Osteoblast (primary cell): ENCODE measurements at places on chromosomes 7 and 10. TPM values are rescaled to one million over a fixed set of nuclear protein-coding genes. Genes with fewer than 3 reads are reported as not detected.

The SCIN gene
- 4.7 TPM in 2 replicates for total RNA-seq

DNA sequence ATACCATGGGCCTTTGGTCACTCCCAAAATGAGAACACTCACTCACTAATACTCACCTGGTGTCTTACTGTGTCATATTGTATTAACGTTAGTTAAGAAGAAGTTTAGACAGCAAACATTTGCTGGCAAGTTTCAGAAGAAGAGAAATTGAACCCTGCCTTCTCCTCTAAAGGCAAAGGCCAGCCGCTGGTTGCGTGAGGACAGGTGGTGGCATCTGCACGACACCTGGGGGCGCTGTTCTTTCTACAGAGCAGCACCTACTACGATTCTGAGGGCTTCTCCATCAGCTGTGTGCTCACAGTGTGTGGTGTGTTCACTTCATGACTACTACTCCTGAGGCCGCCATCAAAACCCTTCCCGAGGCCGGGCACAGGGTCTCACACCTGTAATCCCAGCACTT, 17.9 kb upstream of the CLEC2L start:
- peak; percentile 36 for DNase-seq

DNA sequence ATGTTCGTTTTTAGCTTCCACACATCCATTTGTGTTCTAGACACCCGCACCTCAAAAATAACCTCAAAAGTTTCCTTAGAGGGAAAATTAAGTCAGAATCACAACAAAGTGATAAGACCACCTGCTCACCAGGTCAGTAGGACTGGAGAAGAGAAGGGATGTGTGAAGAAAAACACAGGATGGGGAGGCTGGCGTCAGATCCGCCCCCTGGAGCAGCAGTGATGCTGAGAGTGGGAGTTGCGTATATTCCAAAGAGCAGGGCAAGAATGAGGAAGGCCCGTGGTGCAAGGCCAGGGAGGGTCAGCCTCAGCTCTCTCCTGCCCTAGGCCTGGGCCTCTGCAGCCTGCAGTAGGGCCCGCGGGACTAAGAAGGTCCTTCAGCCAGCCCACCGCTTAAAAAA, 28.7 kb downstream of the CRTAC1 start:
- no peak for DNase-seq

The LRRC61 gene
- 1.8 and 4.0 TPM in 2 replicates for total RNA-seq

DNA sequence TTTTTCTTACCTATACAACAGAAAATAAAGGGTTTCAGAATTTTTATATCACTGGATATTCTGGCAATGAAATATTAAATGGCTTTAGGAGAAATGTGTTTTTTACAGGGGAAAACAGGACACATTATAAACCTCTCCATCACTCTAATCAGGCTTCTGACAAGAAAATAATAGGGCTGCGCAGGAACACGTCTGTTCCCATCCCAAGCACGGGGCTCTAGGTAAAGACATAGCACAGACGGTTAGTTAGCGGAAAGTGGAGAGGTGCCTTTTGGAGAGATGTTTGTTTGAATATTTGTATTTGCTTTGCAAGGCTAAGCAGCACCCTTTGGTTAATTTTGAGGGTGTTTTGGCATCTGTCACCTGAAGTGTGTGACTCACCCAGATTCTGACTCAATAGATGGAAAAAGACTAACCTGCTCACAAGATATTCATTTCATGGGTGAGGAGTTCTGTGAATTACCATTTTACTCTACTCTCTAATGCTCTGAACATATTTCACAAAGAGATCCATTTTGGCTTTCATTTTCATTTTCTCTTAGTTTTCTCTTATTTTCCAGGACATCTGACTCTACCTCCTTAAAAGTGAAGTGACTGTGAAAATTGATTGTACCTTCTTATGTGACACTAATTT, 174.5 kb upstream of the AKR1E2 start:
- no peak for DNase-seq

GRCh38 chr7:127930341-127931328, 100.6 kb downstream of the LRRC4 start:
- DNase-seq, result no peak

GRCh38 chr10:12834116-12834665, 167.3 kb downstream of the CCDC3 start:
- DNase-seq, result no peak

The ANKRD22 gene
- total RNA-seq, result under 0.01 TPM in 2 replicates

The CBLL1 gene
- 25.7 and 32.7 TPM in 2 replicates for total RNA-seq

DNA sequence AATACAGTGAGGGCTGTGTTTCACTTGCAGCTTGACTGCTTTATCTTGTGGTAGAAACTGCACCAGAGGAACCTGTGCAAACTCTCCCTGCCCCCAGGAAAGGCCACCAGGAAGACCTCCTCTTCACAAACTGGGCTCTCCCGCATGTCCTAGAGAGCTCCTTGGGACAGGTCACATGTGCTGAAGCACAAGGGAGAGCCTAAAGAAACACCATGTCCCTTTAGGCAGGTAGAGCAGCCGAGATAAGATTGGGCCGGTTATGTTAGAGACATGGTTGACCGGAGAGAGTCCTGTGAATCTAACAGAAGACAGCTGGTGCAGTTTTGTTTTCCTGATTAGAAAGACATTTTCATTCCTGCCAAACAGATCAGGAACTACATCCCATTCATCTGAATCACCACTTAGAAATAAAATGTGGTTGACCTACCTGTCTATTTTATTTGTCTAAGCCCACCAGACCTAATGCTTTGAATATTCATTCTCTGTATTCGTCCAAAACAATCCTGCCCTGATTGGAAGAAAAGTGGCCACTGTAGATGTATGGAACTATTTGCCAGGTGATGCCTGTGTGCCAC, 224.1 kb downstream of the GLI3 start:
- DNase-seq, result no peak

- peak; percentile 66 for DNase-seq
These were observed 591 bp downstream of the BZW2 start for GRCh38 chr7:16646472-16647072.

GRCh38 chr10:62071846-62072281, 170.4 kb downstream of the ARID5B start:
- DNase-seq, result no peak

DNA sequence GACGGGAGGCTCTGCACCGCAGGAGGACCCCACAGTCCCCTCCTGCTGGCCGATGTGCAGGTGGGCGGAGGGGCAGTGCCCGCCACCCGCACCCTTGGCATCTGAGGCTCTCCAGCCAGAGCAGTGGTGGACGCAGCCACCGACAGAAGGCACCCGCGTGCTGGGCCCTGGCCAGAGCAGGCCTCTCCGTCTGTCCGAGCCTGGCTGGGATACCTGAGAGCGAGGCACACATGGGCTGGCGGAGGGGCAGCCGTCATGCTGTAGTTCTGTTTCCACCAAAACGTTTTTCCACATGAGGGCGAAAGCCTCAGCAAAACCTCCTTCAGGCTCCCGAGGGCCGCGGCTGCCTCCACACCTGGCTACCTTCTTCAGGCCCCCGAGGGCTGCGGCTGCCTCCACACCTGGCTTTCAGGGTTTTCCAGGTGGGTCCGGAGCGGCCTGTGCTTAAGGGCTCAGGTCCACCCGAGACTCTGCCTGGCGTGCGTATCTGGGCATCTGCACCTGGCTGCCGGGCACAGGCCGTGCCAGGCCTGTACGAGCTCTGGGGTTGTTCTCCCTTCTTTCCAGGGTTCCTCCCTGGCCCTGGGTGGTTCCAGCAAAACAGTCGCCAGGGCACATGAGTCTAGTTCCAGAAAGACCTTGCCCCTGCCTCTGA, 115.5 kb downstream of the INPP5A start:
- no peak for DNase-seq

DNA sequence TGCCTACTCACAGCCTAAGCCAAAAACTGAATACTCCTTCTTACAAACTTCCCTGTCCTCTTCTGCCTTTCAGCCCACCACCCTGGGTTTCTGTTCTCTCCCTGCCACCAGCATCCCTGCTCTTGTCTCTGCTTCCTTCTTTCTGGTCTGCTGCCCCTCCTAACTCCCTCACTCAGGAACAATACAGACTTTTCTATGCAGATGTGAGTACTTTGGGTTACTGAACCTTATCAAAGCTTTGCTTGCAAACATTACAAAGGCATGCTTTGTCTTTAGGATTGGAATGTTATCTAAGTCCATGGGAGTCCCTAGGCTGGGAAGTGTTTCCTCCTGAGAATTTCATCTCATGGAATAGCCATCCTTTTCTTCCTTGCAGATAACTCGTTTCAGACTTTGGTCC, 28.9 kb downstream of the CNNM1 start:
- DNase-seq, result no peak

DNA sequence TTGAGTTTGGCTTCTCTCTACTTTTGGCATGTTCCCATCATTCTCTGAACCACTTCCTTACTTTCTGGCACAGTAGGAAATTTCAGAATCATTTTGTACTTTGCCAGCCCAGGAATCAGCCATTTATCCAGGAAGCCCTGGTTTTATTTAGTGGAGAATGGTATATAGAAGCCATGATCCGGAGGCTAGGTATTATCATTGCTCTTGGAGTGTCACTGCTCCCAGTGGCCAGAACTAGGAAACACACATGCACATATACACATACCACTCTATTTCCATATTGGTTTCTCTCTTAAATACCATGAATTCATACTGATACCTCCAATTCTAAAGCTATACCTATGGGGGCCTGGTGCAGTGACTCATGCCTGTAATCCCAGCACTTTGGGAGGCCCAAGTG, 36.3 kb downstream of the SUFU start:
- peak; percentile 52 for DNase-seq

DNA sequence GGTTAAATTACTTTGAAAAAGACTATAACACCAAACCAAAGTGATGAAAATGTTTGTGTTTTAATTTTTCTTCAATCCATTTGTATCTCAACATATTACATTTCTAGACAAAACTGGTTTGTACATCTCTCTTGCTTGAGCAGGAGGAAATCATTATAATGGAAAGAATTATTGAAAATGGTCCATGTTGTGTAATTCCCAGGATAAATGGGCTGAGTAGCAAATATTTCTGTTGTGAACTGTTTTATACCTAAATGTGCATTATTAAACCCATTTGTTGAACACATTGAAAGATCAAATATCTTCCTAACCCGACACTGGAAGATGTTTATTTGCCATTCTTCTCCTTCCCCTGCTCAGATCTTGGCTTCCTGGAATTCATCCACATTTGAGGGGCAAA, 14.1 kb upstream of the CDK6 start:
- no peak for DNase-seq

The HOXA3 gene
- total RNA-seq, result 3.5 and 4.0 TPM in 2 replicates

GRCh38 chr10:92350411-92350810, 59.4 kb downstream of the MARCHF5 start:
- DNase-seq, result no peak

- no peak for DNase-seq
These were observed 184.6 kb downstream of the SGMS1 start for GRCh38 chr10:50439187-50439586.

GRCh38 chr7:50699143-50699542, 83.6 kb downstream of the GRB10 start:
- no peak for DNase-seq

DNA sequence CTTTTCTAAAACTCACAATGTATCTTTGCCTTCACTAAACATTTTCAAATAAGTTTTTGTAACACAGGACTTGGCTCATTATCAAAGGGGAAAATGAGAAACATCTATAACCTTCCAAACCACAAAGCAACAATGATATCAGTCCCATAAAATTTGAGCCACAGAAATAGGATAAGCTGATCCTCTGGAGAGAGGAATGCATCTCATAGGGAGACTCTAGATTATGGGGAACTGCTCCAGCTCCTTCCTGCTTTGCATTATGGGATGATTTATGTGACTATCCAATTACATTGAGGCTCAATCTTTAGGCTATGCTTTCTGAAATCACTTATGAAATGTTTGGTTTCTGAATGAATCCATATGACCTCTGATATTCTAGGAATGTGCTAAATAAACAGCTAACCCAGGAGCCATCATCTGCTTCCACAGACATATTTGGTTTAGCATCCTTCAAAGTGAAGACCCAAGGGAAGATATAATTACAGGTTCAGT, 70.4 kb downstream of the CUBN start:
- DNase-seq, result peak; percentile 32

GRCh38 chr7:138295049-138295637, 164.9 kb upstream of the TRIM24 start:
- DNase-seq, result no peak

- peak; percentile 83 for DNase-seq
These were observed 48.1 kb downstream of the RGS10 start for GRCh38 chr10:119494236-119495020.

The VPS50 gene
- 34.4 and 40.4 TPM in 2 replicates for total RNA-seq

GRCh38 chr7:112437072-112437471, 13.2 kb upstream of the IFRD1 start:
- no peak for DNase-seq

The HYAL4 gene
- total RNA-seq, result not detected in 2 replicates

DNA sequence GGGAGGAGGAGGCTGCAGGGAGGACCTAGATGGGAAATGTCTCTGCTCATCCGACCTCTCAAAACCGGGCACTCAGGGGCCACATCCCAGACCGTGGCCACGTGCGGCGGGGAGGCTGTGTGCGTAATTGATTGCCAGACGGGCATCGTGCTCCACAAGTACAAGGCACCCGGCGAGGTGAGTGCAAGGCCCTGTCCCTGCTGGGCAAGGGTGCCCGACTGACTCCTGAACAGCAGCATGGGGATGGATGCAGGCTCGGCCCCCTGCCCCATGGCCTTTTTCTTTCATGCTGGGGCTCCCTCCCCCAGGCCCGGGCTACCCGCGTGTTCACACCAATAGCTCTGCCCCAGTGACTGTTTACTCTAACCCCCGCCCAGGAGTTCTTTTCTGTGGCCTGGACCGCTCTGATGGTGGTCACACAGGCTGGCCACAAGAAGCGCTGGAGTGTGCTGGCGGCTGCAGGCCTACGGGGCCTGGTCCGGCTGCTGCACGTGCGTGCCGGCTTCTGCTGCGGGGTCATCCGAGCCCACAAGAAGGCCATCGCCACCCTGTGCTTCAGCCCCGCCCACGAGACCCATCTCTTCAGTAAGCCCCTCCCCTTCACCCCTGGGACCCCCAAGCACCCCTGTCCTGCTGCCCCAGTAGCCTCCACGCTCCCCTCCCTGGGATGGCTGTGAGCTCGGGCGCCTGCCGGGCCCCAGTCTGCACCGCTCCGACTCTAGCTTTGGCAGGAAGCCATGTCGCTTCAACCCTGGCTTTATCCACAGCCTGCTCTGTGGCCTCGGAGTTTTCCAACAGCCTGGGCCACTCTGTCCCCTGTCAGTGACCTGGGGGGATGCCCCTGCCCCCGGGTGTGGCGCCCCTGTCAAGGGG, 3.9 kb downstream of the LRWD1 start:
- DNase-seq, result peak; percentile 85

The TMEM130 gene
- total RNA-seq, result 0.88 and 1.1 TPM in 2 replicates
